ENCODE measurements at places on chromosomes 2 and 18. TPM values are rescaled to one million over a fixed set of nuclear protein-coding genes. Genes with fewer than 3 reads are reported as not detected.

- H3K4me3 ChIP-seq, result no peak overlapping the region
- peaks cover 24% of the 10 kb centered on the region for H3K4me1 ChIP-seq
- no peak for DNase-seq
- no peaks in the 10 kb centered on the region for H3K27me3 ChIP-seq
These were observed 247.3 kb downstream of the PRKCE start for GRCh38 chr2:45898819-45899218.

The NT5C1B gene
- not detected for total RNA-seq

The GALM gene
- 7.5 TPM for total RNA-seq

The SPDYA gene
- not detected for total RNA-seq

The ACVR1C gene
- total RNA-seq, result 0.06 TPM

DNA sequence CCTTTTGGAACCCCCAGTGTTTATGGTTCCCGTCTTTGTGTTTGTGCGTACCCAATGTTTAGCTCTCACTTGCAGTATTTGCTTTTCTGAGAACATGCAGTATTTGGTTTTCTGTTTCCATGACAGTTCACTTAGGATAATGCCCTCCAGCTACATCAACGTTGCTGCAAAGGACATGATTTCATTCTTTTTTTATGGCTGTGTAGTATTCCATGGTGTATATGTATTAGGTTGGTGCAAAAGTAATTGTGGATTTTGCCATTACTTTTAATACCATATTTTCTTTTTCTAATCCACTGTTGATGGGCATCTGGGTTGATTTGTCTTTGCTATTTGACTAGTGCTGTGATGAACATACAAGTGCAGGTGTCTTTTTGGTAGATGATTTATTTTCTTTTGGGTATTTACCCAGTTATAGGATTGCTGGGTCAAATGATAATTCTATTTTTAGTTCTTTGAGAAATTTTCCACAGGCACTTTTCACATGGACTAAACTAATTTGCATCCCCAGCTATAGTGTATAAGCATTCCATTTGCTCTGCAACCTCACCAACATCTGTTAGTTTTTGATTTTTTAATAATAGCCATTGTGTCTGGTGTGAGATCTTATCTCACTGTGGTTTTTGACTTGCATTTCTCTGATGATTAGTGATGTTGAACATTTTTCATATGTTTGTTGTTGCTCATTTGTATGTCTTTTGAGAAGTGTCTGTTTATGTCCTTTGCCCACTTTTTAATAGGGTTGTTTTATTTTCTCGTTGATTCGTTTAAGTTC is 63.6 kb downstream of the CERS6 start:
- no peaks in the 10 kb centered on the region for H3K27me3 ChIP-seq
- no peaks in the 10 kb centered on the region for H3K36me3 ChIP-seq
- peaks cover 56% of the 10 kb centered on the region for H3K4me1 ChIP-seq

The CKAP2L gene
- total RNA-seq, result 28.7 TPM

GRCh38 chr2:8399731-8400130 is 282.1 kb upstream of the ID2 start:
- no peak overlapping the region for H3K27ac ChIP-seq
- H3K4me1 ChIP-seq, result no peaks in the 10 kb centered on the region
- peaks cover 14% of the 10 kb centered on the region for H3K27me3 ChIP-seq
- peaks cover 4% of the 10 kb centered on the region for H3K36me3 ChIP-seq

- no peak overlapping the region for H3K27ac ChIP-seq
- no peak overlapping the region for H3K4me3 ChIP-seq
- H3K4me1 ChIP-seq, result peaks cover 29% of the 10 kb centered on the region
- peaks cover 6% of the 10 kb centered on the region for H3K27me3 ChIP-seq
- DNase-seq, result no peak
- peaks cover 7% of the 10 kb centered on the region for H3K36me3 ChIP-seq
These were observed 59.2 kb upstream of the FZD7 start for GRCh38 chr2:201974171-201975100.

The SLC9A4 gene
- not detected for total RNA-seq

The CBLN2 gene
- total RNA-seq, result not detected

- H3K4me1 ChIP-seq, result no peaks in the 10 kb centered on the region
- 0 out of 2 replicates have a peak, but pooled peaks cover 5% of the 10 kb centered on the region for H3K36me3 ChIP-seq
- no peak for DNase-seq
- no peak overlapping the region for H3K4me3 ChIP-seq
- H3K27ac ChIP-seq, result no peak overlapping the region
- peaks cover 2% of the 10 kb centered on the region for H3K27me3 ChIP-seq
These were observed 95.1 kb upstream of the L3MBTL4 start for GRCh38 chr18:6509832-6510231.

DNA sequence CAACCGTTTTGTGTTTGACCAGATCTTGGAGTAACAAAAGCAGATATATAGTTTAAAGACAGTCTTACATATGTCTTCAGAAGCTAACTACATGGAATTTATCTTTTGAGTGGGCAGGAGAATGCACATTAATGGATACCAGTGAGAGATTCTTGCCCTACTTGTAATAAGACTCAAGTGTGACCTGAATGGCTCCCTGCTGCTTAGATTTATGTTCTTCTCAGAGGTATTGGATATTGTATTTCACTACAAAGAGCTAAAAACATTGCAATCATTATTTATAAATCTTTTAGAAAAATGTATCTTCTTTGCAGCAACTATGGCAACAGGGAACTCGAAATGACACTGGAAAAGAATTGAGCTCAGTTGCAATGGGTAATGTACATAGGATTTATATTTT is 227.7 kb downstream of the LRRTM4 start:
- H3K4me3 ChIP-seq, result no peak overlapping the region
- no peaks in the 10 kb centered on the region for H3K27me3 ChIP-seq
- H3K27ac ChIP-seq, result no peak overlapping the region
- no peaks in the 10 kb centered on the region for H3K36me3 ChIP-seq
- DNase-seq, result no peak

The CHAC2 gene
- 3.8 TPM for total RNA-seq

DNA sequence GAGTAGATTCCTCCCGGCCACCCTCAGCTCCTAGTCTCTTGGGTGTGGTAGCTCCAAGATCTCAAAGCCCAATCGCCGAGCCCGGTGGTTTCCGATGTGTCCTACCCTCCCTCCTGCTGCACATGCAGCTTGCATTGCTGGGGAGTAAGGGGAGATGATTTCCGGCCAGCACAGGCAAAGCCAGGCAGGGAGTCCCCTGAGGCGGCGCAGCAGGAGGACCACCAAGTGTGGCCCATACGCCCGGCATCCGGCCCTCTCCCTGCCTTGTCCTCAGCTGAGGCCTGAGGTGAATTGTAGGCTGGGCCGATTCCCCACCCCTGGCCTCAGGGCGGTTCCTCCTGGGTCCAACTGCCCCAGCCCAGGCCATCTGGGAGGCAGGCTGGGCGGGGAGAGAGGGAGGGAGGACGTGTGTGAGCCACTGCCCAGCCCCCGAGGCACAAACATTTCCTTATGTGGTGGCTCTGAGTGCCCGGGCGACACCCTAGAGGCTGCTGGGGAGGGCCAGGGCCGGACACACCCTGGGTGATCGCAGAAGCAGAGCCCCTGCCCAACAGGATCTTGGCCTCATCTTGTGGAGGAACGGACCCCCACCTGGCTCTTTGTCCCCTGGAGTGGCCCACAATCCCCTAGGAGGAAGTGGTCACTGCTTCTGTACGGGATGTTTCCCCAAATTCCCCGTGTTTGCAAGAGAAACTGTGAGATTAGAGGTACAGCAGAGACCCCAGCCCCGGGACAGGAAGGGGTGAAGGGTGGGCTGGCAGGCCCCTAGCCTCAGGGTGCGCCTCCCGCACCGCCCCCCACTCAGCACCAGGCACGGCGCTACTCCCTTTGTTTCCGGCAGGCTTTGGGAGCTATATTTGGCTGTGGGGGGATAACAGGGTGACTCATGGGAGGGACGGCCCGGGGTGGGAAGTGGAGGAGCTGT is 41.9 kb upstream of the PTMA start:
- H3K4me1 ChIP-seq, result peaks cover 20% of the 10 kb centered on the region
- peak overlapping the region; percentile 99 for H3K27ac ChIP-seq
- H3K27me3 ChIP-seq, result no peaks in the 10 kb centered on the region
- H3K36me3 ChIP-seq, result peaks cover 6% of the 10 kb centered on the region
- H3K4me3 ChIP-seq, result peak overlapping the region; percentile 90

DNA sequence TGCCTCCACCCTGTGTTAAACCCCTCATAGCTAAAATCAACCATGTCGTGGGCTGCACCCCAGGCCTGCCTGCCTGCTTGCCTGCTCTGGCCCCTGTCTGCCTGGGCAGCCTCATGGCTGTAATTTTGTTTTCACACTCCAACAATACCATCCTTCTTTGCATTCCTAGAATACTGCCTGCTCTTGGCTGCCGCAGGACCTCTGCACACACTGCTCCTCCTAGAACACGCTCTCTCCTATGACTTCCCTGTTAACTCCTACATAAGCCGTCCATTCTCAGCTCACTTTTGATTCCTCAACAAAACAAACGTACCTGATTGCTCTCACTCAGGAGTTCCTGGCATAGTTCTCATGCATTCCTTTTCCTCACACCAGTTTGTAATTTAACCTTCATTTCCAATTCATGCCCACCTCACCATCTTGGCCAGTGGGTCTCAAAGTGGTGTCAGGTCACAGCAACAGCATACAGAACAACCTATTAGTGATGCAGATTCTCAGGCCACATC is 2.5 kb downstream of the UXS1 start:
- peak overlapping the region; percentile 12 for H3K27ac ChIP-seq
- DNase-seq, result no peak

DNA sequence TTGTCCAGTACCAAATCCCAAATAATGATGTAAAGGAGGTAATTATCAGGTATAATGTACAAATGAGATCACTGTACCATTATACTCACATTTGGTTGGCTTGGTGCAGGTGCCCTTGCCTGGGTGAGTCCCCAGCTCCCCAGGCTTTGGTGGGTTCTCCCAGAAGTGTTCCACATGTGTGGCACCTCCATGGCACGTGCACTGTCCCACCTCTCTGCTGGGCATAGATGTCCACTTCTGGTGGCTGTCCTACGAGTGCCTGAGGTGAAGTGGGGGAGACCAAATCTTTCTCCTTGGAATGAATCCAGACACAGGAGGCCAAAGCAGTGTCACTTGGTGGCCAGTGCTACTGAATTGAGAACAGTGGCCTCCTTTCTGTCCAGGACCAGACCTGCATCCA is 162.4 kb upstream of the SESTD1 start:
- peaks cover 32% of the 10 kb centered on the region for H3K4me1 ChIP-seq
- no peak for DNase-seq
- H3K27me3 ChIP-seq, result no peaks in the 10 kb centered on the region
- no peaks in the 10 kb centered on the region for H3K36me3 ChIP-seq
- no peak overlapping the region for H3K4me3 ChIP-seq

The UGGT1 gene
- total RNA-seq, result 72.9 TPM

GRCh38 chr2:116810645-116811044 is 1003.8 kb upstream of the DDX18 start:
- H3K4me1 ChIP-seq, result no peaks in the 10 kb centered on the region
- DNase-seq, result no peak
- H3K4me3 ChIP-seq, result no peak overlapping the region
